ENCODE measurements at places on chromosomes 7 and 10. TPM values are rescaled to one million over a fixed set of nuclear protein-coding genes. Genes with fewer than 3 reads are reported as not detected.

DNA sequence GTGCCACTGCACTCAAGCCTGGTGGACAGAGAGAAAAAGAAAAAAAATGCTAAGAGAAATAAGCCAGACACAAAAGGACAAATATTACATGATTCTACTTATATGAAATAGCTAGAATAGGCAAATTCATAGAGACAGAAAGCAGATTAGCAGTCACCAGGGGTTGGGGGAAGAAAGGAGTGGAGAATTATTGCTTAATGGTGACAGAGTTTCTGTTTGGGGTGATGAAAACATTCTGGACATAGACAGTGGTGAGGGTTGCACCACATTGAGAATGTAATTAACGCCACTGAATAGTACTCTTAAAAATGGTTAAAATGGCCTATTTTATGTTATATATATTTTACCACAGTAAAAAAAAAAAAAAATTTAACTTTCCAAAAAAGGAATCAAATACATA is 6.4 kb upstream of the NT5C2 start:
- no peaks in the 10 kb centered on the region for H3K36me3 ChIP-seq
- H3K27me3 ChIP-seq, result no peaks in the 10 kb centered on the region

DNA sequence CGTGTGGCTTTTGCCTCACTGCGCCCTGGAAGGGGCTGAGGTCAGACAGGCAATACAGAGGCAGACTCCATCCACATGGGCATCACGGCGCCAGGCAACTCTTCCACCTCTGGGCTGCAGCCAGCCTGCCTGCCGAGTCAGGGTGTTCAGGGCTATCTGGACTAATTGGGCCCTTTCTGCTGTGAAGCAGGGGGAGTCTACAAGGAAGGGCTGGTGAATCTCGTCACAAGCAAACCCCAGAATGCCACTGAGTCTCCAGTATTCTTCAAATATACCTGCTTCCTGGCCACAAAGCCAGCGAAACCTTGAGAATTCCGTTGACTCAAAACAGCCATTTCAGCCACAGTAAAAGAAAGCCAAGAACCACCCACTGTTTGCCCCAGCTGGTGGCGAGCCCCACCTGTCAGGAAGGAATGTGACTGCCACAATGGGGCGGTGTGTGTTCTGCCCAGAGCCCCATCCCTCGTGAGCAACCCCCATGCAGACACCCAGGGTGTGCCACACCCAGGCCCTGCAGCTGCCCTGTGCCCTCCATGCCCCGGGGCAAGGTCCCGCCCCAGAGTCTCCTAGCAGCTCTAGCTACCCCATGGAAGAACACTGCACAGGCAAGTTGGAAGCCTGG is 117.3 kb downstream of the FAM53B start:
- peak overlapping the region; percentile 67 for H3K27ac ChIP-seq
- peak; percentile 83 for DNase-seq
- peaks cover 29% of the 10 kb centered on the region for H3K4me1 ChIP-seq
- H3K36me3 ChIP-seq, result peaks cover 15% of the 10 kb centered on the region

DNA sequence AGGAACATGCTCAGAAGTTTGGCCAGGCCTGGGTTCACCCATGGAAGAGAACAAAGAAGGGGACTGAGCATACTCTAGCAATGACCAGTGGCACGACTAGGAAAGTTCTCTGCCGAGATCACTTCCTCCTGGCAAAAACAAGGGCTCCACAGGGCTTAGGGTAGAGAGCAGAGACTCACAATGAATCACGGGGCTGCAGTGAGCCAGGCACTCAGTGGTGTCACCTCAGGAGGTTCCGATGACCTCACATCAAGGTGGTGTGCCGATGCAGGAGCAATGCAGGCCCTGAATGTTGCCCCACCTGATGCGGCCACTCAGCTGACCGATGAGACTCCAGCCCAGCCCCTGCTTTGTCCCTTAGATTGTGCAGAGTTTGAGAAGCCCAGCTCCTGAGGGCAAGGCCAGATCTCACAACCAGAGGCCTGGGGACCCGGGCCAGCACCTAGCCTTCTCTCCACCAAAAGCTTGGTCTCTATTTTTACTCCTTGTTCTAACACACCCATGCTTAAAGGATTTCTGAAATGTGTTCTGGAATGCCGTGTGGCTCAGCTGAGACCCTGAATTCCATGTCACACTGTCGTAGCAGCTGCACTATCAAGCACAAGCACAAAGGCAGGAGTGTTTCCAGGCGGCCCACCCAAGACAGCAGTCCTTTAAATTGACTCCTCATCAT is 60.9 kb downstream of the COBL start:
- DNase-seq, result no peak
- no peaks in the 10 kb centered on the region for H3K27me3 ChIP-seq
- no peak overlapping the region for H3K27ac ChIP-seq
- H3K4me1 ChIP-seq, result no peaks in the 10 kb centered on the region
- H3K4me3 ChIP-seq, result no peak overlapping the region

DNA sequence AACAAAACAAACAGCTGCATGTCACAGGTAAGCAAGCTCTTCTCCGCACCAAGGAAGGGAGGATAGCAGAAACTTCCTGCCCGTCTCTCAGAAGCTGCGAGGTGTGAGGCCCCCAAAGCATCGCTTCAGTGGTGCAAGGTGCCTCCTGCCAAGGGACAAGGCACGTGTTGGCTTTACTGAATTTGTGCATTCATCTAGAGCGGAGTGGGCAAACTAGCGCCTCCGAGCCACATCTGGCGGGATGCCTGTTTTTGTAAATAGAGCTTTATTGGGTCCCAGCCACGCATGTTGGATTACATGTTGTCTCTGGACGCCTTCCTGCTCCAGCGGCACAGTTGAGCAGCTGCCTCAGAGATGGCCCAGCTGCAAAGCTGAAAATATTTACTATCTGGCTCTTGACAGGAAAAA is 27.7 kb downstream of the PHYH start:
- no peaks in the 10 kb centered on the region for H3K36me3 ChIP-seq
- no peak overlapping the region for H3K4me3 ChIP-seq
- H3K27ac ChIP-seq, result no peak overlapping the region
- H3K27me3 ChIP-seq, result no peaks in the 10 kb centered on the region
- H3K4me1 ChIP-seq, result no peaks in the 10 kb centered on the region

GRCh38 chr10:4771554-4772201 is 54.3 kb upstream of the AKR1E2 start:
- H3K27ac ChIP-seq, result no peak overlapping the region
- peaks cover 4% of the 10 kb centered on the region for H3K27me3 ChIP-seq
- H3K4me3 ChIP-seq, result no peak overlapping the region
- no peaks in the 10 kb centered on the region for H3K36me3 ChIP-seq
- DNase-seq, result no peak

DNA sequence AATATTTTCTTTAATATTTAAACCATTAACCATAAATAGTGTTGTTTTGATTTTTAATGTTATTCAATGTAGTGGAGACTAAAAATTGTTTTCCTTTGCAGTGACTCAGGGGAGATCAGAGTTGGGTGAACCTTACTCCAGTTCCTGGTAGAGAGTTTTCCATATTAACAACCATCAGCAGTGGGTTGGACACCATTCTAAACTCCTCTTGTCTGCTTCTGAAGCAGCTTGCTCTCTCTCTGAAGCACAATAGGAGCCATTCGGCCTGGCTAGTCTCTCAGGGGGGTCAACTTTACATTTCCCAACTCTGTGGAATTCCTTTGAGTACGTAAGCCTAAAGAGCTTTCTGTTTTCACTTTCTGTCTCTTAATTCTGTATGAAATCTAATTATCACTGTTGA is 9.4 kb upstream of the NRG3 start:
- no peaks in the 10 kb centered on the region for H3K4me1 ChIP-seq
- H3K36me3 ChIP-seq, result no peaks in the 10 kb centered on the region
- H3K27ac ChIP-seq, result no peak overlapping the region
- H3K4me3 ChIP-seq, result no peak overlapping the region

Gene KMT2E
- total RNA-seq, result 360 TPM

Gene GATA3
- total RNA-seq, result 182 TPM

Gene ADCY1
- total RNA-seq, result not detected

Gene RTKN2
- 99.5 TPM for total RNA-seq

Gene TMEM229A
- not detected for total RNA-seq

Gene STMP1
- 18.2 TPM for total RNA-seq

Gene ZNF727
- total RNA-seq, result not detected

Gene TMEM248
- 87.3 TPM for total RNA-seq
